Stimulated activated CD4-positive, alpha-beta T cell treated with anti-CD3 and anti-CD28 coated beads, Interleukin-2, amount 100 ng/mL, for 48 hours (primary cell): ENCODE measurements at places on chromosomes 1 and 21.
A peak's percentile ranks its signal among the peaks of the same experiment; 100 is the strongest.

- DNase-seq = no peak
Observed at GRCh38 chr1:27118440-27118689, 36.6 kb downstream of the SLC9A1 start.

- no peak for DNase-seq
Observed at GRCh38 chr1:200751717-200752116, 13.0 kb downstream of the CAMSAP2 start.

DNA sequence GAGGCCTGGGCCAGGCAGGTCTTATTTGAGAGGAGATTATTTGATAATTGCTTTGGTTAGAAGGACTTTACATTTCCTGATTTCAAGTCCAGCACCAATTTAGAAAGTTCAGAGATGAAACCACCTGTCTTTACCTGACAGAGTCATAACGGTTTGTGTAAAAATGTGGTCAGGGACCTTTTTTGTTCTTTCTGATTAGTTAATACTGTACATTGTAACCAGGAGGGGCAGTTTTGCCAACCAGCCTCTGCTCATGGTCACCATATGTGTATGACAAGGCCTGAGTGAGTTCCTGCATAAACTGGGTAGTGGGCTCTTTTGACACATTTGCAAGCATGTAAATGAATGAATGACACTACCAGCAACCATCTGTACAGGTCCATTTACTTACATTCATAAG is 55.8 kb downstream of the VANGL1 start:
- DNase-seq = no peak

GRCh38 chr1:12404918-12405317 is 175.1 kb downstream of the VPS13D start:
- DNase-seq = no peak

GRCh38 chr1:77889671-77890070 is 1.2 kb downstream of the NEXN start:
- DNase-seq = no peak

- DNase-seq = no peak
Observed at GRCh38 chr1:177045151-177045550, 119.4 kb downstream of the ASTN1 start.

DNA sequence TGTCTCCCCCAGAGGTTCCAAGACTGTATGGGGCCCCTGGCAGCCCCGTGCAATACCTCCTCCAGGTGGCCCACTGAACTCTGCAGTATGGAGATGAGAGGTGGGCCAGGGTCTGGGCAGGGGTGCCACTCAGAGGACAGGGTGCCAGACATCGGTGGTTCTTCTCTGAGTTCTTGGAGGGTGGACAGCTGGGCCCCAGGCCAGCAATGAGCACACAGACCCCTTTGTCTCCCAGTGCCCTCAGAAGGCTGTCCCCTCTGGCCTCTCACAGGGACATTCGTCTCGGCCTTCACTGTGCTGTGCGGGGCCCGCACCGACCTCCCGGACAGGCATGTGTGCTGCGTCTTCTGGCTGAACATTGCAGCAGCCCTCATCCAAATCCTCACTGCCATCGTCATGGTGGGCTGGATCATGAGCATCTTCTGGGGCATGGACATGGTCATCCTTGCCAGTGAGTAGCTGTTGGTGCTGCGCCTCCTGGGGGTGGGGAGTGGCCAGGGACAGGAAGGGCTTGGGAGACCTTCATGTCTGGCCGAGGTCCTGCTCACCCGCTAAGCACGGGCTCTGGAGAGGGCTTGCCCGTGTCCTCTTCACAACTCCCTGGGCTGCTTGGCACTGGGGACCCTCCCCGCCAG is 48.1 kb downstream of the STUM start:
- no peak for DNase-seq

DNA sequence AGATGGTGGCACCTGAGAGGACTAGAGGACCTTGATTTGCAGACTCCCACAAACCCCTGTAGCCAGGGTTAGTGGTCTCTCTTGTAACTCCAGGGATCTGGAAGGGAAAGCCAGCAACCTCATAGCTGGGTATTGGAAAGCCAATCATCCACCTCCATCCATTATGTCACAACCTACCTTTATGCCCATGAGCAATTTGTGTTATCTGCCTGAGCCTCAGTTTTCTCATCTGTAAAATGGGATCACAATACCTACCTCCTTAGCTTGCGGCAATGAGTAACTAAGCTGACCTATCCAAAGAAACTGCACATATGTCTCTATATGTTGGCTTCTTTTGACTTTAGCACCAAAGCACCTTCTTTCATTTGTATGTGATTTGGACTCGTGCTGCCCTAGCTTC is 14.5 kb downstream of the DLGAP3 start:
- DNase-seq = no peak

GRCh38 chr1:25711555-25712298 is 88.3 kb upstream of the SELENON start:
- DNase-seq = peak; percentile 25

- DNase-seq = no peak
Observed at GRCh38 chr1:119250299-119250698, 109.8 kb upstream of the WARS2 start.

- no peak for DNase-seq
Observed at GRCh38 chr1:200683298-200683697, 13.6 kb upstream of the DDX59 start.

- no peak for DNase-seq
Observed at GRCh38 chr1:196550731-196551130, 57.5 kb downstream of the KCNT2 start.

GRCh38 chr1:166692346-166692745 is 146.9 kb upstream of the POGK start:
- no peak for DNase-seq

- DNase-seq = no peak
Observed at GRCh38 chr1:67479146-67479891, 49.1 kb upstream of the SERBP1 start.
